ENCODE measurements at places on chromosomes 1 and 21.

GRCh38 chr1:62070384-62071011 lies 124.2 kb upstream of the L1TD1 start:
- DNase-seq = peak; percentile 26

DNA sequence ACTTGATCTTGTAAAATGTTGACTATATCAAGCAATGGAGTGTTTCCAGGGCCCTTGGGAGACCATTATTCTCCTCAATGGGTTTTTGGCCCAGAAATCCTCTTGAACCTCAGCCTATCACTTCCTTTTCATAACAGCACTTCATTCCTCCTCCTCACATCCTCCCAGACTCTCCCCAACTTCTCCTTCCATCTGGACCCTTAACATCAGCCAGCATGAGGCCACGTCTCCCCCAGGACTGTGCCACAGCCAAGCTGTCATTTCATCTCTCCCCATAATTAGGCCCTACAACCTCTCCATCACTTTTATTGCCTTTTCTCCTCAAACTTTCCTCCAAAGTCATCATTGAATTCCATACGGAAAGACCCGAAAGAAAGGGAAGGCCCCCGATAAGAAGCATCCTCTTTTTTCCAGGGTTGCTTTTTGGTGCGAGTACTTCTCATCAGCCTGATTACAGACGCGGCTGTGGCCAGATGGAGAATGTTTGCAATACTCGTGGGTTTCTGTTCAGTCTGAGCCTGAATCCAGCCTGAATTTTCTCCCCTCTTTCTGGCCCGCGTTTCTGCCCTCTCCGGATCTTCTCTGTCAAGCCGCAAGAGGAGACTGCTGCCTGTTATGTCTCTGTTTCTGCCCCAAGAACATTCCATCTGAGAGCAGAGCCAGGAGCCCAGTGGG lies 52.7 kb upstream of the SLC25A33 start:
- no peak for DNase-seq

DNA sequence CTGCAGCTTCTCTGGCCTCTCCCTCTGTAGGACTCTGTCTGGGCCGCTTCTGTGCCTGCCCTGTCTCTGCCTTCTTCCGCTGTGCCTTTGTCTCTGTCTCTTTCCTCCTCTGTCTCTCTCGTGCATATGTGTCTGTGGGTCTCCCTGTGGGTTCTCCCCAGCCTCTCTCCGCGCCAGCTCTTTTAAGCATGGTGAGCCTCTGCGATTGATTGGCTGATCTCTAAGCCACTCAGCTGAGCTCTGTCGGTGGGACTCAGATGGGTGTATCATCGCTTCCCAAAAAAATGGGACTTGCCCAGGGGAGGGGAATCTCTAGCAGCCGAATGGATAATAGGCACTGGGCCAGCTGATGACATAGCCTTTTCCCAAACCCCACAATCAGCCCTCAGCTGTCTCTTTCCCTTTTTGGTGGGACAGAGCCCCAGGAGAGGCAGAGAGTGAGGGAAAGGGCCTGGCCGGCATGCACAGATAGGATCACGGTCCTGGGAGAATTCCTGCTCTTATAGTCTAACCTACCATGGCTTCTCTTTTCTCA lies at the start of gene ADAMTS4:
Gene ADAMTS4, minus strand, starts transcription at position 158 of the 535 bp plus-strand sequence. CDS start 427 bp downstream, outside the sequence.
- DNase-seq = no peak

DNA sequence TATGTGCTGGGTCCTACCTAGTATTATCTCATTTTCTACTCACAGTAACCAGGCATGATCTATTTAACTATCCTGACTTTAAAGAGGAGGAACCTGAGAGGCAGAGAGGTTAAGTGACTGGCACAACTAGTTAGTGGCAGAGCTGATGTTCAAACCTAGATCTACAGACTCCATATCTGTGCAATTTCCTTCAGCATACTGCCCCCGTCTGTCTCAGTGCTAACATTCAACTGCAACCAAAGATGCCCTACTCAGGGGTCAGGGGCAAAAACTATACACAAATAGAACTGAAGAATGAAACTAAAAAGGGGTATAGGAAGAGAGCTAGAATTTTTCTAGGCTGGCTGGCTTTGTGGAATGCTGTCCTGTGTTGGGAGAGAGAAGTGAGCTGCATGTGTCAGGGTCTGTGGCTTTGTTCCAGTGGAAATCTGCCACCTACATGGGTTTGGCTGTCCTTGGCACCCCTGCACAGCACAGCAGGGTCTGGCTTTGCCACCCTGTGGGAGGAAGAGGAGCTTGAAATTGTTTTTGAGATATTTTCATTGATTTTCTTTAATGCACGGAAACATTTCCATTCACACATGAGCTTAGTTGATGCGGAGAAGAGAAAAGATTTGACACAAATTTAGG lies 368.5 kb downstream of the RPS6KC1 start:
- DNase-seq = no peak

- peak; percentile 83 for DNase-seq
Observed at GRCh38 chr1:202143768-202144401, 652 bp downstream of the ARL8A start.
